Esophagus mucosa (tissue), 1 donor: ENCODE measurements at places on chromosomes 2 and 18.
A peak's percentile ranks its signal among the peaks of the same experiment; 100 is the strongest.

DNA sequence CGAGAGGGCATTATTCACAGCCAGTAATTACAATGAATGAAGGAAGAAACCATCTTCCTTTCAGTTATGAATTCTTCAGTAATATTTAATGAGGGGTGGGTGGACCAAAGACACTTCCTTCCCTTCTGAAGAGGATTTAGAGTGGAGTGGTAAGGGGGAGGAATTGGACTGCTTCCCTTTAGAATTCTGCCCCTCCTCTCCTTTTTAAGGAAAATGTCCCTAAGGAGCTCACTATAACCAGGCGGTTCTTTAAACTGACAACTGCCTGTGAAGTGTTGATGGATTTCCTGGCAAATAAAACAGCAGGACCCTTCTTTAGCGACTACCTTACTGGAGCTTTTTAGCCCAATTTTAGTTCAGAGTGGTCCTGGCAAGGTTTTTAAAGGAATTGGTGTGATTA, 86.4 kb downstream of the LIMS1 start:
- ATAC-seq = no peak

DNA sequence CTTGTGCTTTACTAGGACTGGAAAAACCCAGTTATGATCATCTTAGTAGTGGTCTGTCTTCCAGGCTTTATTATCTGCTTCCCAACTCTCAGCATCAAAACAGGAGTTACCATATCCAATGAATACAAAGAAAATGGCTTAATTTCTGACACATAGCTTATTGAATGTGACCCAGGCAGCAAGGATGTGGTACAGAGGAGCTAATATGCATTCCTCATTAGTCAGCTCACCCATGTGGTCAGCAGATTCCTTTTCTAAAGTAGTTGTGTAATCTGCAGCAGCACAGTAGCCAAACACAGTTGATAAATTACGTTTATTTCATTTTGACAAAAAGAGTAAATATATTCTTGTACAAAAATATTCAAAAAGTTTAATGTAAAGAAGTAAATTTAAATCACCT, 43.6 kb downstream of the TSPYL6 start:
- ATAC-seq = no peak

DNA sequence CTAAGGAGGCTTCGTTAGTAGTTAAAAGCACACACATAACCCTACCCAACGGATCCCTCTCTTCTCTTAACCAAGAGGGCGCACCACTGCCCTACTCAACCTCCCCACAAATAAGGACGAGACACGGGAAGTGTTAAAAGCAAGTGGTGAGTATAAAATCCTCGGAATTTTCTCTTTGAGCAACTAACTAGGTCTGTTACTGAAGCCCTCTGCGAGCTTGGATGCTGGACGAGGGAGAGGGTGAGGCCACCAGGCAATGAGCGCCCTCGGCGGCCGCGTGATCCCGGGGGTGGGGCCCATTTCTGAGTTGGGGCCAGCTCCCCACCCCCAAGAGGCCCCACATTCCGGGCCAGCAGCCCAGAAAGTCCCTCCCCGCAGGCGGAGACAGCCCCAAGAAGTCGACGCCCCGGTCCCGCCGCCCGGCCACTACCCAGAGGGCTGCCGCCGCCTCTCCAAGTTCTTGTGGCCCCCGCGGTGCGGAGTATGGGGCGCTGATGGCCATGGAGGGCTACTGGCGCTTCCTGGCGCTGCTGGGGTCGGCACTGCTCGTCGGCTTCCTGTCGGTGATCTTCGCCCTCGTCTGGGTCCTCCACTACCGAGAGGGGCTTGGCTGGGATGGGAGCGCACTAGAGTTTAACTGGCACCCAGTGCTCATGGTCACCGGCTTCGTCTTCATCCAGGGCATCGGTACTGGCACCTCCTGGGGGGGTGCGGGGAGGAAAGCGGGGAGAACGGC, at the start of gene CYBRD1:
Gene CYBRD1, plus strand, starts transcription at position 423 of the 736 bp plus-strand sequence. Its CDS starts 72 bp downstream, at position 495.
- peak; percentile 53 for ATAC-seq

DNA sequence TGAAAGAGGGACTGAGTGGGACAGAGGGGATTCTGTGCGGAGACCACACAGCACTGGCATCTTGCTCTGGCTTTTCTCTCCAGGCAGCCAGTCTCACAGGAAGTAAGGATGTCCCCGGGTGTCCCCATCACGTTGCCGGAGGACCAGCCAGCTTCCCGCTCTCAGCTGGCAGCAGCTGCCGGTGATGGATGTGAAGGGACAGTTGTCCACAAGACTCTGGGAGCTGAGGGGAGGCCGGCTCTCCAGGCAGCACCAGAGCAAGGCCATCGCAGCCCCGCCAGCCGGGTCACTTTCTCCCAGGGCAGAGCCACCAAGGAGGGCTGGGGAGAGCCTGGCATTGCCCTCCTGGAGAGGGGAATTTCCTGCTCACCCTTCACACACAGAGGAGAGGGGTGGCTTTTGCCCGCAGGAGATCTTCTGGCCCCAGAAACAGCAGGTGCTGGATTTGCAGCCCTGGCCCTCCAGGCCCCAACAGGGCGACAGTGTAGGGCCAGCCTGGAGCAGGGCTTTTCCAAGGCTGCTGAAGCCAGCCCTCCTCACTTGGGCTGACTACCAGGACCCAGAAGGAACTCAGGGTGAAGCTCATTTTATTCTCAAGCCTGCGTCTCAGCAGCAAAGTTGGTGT, 24.0 kb upstream of the B3GNT7 start:
- no peak for ATAC-seq

DNA sequence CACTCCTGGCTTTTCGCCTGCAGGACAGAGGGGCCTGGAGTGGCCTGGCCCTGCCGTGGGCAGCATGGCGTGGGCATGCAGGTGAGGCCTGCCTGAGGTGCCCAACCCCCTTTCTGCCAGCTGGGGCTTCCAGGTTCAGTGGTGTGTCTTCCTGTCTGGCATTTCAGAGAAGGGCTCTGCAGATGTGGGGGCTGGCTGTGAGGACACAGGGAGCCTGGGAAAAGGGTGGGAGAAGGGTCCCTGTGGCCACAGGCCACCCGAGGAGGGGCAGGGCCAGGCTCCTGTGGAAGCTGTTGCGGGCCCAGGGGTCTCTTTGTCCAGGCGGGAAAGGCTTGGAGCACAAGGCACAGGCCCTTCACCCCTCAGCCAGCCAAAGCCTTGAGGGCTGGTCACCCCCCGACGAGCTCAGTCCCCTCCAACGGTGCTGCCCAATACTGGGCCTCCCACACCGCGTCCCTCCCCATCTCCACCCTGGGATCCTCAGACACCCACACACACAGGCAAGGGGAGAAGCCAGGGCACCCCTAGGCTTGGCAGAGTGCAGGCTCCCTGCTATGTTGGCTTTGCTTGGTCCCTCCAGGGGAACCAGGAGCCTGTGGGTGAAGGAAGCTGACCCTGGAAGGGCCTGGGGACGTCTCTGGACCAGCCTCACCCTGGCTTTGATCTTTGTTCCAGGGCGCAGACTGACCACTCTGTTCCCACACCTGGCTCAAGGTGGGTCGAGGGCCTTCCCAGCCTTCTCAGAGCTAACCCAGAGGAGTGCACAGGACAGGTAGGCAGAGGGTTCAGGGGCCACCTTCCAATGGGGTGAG, 3.7 kb upstream of the AQP12A start:
- ATAC-seq = no peak

DNA sequence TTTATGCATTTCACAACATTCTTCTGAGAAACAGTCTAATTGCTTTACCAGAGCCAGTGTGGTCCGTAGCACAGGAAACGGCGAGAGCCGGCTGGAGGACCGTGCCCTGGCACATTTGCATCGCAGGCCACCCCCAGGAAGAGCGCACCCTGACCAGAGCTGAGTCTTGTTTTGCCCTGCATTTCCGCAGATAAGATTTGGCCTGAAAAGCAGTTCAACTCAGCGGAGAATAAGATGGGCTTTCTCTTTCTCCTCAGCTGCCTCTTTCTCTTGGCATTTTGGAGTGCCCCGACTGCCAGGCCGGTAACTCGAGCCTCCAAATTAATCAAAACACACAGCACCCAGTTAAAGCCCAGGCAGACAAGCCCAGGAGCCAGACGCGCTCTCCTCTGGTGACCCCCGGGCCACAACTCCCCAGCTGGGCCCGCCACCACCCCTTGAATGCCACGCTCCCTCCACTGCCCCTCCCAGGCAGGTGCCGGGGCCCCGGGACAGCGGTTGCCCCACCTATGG, 464 bp downstream of the COL4A4 start:
- ATAC-seq = peak; percentile 27

DNA sequence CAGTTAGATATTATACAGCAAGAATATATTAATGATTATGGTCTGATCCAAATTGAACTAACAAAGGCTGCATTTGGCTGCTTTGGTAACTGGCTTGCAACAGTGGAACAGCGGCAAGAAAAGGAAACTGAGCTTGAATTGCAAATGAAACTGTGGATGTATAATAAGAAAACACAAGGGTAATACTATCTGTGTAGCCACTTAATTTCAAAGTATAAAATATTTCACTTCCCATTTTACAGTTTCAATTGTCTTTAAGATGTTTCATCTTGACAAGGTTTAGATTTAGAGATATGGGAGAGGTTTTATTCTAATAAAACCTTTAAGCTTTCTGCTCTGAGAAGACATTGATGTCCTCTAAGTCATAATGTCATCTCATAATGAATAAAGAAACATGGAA, 23.8 kb downstream of the WDR75 start:
- ATAC-seq = no peak

GRCh38 chr2:232802091-232802490, 25.7 kb upstream of the KCNJ13 start:
- ATAC-seq = no peak

DNA sequence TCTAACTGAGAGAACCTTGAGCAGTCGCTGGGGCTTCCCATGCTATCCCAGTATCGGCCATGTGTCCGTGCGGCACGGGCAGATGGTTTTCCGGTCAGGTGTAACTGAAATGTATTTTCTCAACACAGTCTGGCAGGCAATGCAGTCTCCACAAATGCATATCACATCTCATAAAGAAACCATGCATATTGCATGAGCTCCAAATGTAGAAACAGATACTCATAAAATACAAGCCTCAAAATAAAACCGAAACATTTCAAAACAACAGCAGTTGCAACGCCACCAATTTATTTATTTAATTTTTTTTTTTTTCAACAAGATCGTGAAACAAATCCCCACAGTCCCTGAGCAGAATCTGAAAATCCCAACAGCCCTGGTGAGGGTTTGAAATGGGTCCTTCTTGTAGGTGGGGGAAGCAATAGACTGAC, 299.4 kb downstream of the LPIN1 start:
- no peak for ATAC-seq

DNA sequence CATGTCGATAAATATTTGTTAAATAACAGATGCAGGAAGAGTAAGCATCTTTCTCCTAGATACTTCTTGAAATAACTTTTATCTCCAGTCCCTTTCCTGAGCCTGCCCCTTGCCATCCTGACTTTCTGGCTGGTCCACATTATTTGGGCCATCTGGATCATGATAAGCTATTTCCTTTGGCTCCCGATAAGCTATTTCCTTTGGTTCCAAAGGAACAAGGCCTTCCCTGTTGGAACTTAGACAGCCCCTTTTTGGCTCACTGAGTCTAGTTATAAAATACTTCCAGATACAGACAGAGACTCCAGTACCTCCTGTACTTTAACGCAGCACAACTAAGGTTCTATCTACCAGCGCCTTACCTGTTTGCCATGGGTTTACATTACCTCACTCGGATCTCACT, 205.3 kb upstream of the CCDC150 start:
- ATAC-seq = no peak

- ATAC-seq = no peak
Measured at GRCh38 chr18:40006634-40007033, 1948.4 kb upstream of the PIK3C3 start.

- no peak for ATAC-seq
Measured at GRCh38 chr18:55289775-55290174, 298.2 kb downstream of the TCF4 start.

DNA sequence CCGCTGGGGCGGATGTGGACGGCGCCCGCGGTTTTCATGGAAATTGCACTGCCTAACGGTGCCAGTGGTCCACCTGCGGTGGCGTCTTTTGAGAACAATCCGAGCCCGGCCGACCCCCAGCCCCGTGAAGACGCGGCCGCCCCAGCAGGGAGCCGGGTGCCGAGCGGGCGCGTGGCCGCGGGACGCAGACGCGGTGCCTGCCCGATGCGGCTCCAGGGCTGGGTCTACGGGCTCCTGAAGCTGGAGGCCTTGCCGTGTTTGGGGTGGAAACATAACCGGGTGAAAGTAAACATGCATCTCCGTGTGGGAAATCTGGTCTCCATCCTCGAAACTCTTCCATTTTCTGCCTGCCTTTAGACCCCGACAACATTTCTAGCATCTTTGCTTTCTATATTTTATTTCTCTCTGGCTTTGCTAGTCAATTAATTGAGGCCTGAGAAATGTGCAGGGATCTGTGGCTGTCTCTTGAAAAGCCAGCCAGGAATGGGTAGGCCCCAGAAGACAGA, 572 bp downstream of the INPP4A start:
- peak; percentile 44 for ATAC-seq

- no peak for ATAC-seq
Measured at GRCh38 chr2:237198164-237198855, 112.6 kb downstream of the COPS8 start.

DNA sequence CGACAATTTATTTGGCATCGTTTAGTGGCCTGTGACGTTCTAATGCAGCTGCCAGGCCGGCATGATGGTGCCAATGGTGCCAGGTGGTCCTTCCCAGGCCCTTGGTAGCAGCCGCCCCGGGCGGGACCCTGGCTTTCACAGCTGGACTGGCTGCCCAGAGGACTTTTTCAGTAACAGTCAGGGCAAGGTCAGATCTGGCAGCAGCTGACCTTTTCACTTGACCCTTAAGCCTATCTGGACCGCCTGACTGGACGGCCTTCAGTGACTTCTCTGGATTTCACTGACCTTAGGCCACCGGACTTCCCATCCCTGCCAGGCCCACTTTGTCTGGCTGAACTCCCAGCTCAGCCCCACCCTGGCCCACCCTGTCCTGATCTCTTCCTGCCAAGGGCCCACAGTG, 15.9 kb downstream of the TRIB2 start:
- ATAC-seq = peak; percentile 18

DNA sequence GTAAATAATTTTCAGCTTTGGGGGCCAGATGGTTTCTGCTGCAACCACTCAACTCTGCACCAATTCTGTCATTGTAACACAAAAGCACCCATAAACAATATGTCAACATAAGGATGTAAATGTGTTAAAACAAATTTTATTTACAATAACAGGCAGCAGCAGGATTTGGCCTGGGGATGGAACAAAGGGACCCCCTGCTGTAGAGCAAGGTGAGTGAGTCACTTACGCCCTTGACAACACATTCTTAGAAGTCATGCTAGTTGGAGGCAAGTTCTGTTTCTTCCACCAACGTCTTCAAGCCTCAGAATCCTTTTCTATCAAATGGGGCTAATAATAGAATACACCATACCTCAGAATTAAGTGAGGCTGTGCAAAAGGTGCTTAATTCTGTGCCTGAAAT, 610.2 kb upstream of the SYT4 start:
- no peak for ATAC-seq
